ENCODE measurements at places on chromosomes 13 and 19.

- DNase-seq = no peak
These were observed 9.9 kb downstream of the PTH2 start for GRCh38 chr19:49413348-49413747.

GRCh38 chr13:47678201-47678968 is 322.7 kb downstream of the SUCLA2 start:
- no peak for DNase-seq

DNA sequence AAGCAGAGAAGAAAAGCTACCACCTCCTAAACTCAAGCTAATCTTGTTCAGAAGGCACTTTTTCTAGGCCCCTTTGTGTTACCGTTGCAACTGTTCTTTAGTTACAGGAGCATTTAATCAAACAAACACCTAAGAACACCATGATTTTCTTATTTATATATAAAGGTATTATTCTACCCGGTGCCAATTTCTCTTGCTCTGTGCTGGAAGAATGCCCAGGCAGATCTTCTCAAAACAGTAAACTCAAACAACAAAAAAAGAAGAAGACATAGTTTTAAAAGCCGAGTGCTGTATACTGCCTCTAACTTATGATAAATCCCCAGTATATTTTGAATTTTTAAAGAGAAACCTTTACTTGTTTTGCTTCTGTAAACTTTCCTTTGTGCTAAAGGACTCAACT is 20.4 kb downstream of the SLC7A1 start:
- DNase-seq = peak; percentile 88

DNA sequence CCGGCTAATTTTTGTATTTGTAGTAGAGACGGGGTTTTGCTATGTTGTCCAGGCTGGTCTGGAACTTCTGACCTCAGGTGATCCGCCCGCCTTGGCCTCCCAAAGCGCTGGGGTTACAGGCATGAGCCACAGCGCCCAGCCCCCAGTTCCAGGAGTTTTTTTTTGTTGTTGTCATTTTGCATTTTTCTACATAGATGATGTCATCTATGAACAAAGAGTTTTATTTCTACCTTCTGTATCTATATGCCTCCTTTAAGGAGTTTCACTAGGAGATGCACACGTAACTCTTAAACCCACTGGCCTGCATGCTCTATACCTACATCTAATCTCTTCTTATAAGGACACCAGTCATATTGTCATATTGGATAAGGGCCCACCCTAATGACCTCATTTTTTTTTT is 4.8 kb downstream of the DHDH start:
- no peak for DNase-seq

DNA sequence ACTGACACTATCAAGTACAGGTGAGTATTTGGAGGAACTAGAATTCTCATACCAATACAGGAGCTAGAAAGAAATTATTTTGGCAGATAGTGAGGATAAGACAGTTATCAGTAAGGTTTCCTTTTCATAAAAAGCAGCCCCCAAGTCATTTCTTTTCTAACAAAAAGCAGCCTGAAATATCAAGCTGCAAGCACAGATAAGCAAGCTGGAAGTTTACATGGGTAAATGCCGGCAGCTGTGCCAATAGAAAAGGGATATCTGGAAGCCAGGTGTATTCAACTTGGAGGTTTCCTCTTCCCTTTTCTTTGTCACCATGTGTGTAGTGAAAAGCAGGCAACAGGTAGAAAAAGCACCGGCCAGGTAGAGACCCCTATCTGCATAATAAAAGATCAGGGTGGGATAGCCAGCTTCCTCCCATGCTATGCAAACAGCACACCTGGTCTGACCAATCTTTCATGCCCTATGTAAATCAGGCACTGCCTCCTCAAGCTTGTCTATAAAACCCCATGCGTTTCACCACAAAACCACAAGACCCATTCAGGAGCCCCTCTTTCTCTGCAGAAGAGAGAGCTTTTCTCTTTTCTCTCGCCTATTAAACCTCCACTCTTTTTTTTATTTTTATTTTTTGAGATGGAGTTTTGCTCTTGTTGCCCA is 22.9 kb downstream of the CYP4F2 start:
- DNase-seq = no peak

- DNase-seq = no peak
These were observed 83.6 kb downstream of the KL start for GRCh38 chr13:33099860-33100259.

DNA sequence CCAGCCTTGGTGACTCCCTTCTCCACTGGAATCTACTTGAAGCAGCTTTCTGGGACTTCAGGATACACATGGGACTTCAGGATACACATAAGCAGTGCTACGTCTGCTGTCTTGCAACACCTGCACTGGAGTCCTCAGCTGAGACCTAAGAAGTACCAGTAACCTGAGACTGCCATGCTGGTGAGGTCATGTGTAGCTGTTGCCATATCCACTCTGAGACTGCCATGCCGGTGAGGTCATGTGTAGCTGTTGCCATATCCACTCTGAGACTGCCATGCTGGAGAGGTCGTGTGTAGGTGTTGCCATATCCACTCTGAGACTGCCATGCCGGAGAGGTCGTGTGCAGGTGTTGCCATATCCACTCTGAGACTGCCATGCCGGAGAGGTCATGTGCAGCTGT is 937.9 kb downstream of the EFNB2 start:
- DNase-seq = no peak

DNA sequence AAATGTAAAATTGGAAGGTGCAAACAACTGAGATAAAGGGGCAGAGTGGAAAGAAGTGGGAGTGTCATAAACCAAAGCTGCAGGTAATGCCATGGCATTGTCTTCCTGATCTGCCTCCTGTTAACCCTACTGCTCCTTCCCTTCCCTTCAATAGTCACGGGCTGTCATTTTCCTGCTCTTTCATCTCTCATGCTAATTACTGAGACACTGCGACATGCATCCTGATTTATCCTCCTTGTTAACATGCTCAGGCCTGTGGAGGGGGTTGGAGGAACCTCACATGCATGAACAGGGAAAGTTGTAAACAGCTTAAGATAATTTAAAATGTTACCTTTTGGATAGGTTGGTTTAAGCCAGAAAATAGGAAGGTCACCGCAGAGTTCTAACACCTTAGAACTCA is 27.2 kb downstream of the CNMD start:
- no peak for DNase-seq

- DNase-seq = no peak
These were observed 316.3 kb upstream of the KLF12 start for GRCh38 chr13:74450525-74450845.

DNA sequence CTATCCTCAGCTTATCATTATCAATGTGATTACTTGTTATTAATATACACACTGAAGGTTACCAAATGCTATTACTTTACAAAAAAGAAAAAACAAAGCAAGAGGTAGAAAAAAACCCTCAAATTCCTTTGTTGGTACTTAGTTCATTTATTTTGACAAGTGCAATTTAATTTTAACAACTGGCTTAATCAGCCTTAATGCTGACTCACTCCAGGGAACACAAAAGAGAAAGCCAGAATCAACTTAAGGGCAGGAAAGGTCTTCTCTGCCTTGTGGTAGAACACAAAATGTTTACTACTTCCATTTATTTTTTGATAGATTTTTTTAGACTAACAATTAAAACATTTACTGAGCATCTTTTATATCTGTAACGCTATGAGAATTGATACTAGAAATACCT is 417.1 kb downstream of the PCDH17 start:
- no peak for DNase-seq

DNA sequence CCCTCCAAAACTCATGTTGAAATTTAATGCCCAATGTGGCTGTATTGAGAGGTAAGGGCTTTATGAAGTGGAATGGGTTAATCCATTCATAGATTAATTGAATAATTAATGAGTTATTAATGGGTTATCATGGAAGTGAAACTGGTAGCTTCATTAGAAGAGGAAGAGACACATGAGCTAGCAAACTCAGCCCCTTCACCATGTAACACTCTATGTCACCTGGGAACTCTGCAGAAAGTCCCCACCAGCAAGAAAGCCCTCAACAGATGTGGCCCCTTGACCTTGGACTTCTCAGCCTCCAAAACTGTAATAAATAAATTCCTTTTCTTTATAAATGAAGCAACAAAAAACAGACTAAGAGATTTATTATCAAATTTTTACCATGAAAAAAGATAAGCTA is 223.5 kb downstream of the KLF12 start:
- no peak for DNase-seq

GRCh38 chr13:113862931-113863523 is 849 bp downstream of the GAS6 start:
- DNase-seq = no peak

- DNase-seq = no peak
These were observed at the start of gene KL for GRCh38 chr13:33016414-33017322. Gene KL (plus strand): TSS chr13:33016423. CDS start chr13:33016441, 18 bp downstream.

DNA sequence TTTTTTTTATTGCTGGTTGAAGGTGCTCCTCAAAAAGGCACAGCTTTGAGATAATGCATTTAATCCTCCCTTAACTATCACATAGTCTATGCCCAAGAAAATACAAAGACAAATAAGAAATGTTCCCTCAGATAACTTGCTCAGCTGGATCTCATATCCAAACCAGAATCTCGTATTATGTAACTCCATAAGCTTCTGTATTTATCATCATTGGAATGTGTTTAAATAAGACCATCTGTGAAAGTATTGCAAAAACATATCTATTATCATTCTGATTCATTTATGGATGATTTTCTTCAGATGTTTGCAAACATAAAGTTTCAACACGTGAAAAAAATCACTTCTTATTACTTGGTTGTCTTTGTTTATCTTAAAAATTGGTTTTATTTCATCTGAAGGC is 190.9 kb downstream of the IRS2 start:
- no peak for DNase-seq

DNA sequence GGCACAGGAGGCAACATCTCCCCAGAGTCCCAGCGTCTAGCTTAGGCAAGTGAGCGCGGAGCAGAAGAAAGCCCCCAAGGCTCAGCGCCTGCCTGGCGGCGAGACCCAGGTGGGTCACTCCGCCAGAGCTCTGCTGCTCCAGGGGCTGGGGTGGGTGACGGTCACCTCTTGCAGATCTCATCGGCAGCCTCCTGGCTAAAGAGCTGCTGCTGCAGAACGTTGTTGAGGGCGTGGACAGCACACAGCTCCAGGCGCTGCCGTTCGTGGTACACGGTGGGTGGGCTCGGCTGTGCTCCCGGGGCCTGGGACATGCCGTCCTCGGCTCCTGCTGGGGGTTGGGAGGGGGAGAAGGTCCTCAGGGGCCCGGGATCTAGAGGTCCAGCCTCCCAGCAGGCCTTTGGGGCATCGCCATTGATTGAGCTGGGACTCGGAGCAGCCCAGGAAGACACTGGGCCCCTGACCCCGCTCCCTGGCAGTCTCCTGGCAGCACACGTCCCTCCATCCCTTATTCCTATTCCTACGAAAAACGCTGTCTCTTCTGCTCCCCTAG is 795 bp downstream of the JOSD2 start:
- DNase-seq = no peak

DNA sequence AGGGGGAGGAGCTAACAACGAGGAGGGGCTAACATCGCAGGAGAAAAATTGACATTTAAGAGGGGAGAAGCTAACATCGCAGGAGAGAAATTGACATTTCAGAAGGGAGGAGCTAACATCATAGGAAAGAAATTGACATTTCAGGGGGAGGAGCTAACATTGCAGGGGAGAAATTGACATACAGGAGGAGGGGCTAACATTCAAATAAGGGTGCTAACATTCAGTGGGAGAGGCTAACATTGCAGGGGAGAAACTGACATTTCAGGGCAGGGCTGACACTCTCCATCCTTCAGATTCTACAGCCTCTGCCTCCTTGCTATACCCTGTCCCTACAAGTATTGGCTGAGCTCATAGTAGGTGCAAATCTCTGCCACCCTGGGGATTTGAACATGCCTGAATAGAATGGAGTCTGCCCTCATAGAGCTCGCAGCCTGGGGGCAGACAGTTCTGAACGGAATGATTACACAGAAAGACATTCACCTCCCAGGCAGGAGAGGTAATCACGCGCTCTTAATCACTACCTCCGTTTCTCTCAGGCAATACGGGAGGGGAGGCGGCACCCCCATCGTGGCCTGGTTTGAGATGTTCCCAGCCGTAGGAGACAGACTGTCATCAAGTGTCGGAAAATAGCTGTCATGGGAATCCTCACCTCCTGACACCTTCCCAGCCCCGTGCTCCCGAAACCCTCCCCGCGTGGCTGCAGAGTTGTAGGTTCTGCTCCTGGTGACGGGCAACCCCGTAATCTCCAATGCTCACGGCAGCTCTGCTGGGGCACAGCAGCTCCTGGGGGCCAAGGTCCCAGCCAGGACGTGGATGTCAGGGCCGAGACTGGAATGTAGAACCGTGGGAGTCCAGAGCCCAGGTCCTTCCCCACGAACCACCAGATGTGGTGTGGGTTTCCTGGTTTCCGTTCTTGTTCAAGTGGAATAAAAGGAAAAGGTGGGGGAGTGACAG is 9.5 kb downstream of the GPR32 start:
- no peak for DNase-seq

DNA sequence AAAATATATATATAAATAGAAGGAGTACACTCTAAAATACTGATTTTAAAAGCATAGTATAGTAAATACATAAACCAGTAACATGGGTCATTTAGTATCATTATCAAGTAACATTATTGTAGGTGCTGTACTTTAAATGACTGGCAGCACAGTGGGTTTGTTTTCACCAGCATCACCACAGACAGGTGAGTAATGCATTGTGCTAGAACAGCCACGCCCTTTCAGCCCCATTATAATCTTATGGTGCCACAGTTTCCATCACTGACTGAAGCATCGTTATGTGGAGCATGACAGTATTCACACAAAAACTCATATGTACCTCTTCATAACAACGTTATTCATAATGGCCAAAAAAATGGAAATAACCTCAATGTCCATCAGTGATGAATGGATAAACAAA is 88.3 kb downstream of the DHRS12 start:
- no peak for DNase-seq

- DNase-seq = no peak
These were observed 727.4 kb upstream of the SLITRK1 start for GRCh38 chr13:84609716-84610115.

GRCh38 chr19:49431330-49431749 is 6.2 kb downstream of the GFY start:
- no peak for DNase-seq

- DNase-seq = no peak
These were observed 6.3 kb downstream of the ARHGAP33 start for GRCh38 chr19:35781650-35782049.

DNA sequence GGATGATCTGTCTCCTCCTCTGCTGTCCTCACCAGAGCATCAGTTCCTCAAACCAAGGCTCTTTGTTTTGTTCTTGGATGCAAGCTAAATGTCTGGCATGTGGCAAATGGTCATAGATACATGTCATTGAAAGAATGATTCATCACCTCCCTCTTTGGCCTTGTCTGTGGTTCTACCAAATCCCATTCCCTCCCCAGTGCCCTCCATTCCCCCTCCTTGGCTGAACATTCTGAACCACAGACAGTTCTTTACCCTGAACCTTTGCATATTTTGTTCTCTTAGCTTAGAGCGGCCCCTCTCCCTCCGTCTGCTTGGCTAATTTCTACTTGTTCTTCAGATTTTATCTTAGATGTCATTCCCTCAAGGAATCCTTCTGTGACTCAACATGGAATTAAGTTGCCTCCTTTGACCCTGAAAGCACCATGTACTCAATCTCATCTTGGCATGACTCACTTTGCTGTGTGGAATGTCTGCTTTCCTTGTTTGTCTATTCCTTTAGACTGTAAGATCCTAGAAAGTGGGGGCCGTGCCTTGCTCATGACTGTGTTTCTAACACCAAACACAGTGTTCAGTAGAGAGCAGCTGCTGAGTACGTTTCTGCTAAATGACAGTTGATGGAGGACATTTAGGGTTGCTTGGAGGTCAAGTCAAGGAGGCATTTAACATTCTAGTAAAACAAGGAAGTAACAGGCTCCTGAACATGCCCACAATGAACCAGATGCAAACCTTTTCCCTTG is 8.1 kb downstream of the ALOX5AP start:
- no peak for DNase-seq

GRCh38 chr13:27309967-27310598 is 39.5 kb downstream of the RASL11A start:
- DNase-seq = no peak

GRCh38 chr13:99990126-99990977 is 8.8 kb downstream of the ZIC2 start:
- DNase-seq = no peak
